NCI-H2081 (cell line): ENCODE measurements at places on chromosomes 1 and 21.

DNA sequence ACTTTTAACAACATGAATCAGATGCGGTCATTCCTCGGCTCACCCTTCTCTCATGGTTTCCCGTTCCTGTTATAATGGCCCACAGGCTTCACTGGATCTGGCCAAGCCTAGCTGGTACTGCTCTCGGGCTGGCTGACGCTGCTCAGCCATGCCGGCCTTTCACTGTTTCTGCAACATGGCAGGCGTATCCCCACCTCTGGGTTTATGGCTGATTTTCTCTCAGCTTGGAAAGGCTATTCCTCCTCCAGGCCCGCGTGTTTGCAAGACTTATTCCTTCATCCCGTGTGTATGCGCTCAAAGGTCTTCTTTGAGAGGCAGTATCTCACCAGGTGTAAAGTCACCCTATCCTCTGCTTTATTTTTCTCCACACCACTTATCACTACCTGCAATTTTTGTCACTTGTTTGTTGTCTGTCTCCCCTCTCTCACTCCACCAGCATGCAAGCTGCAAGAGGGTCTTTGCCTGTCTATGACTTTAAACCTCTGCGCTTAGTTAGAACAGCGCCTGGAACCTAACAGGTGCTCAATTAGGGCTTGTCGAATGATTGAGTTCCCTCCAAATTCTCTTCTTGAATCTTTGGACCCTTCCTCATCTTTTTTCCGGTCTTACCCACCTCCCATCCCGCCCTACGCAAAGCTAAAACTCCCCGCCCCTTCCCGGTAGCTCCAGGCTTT, 491 bp upstream of the RAP1A start:
- no peak for DNase-seq

DNA sequence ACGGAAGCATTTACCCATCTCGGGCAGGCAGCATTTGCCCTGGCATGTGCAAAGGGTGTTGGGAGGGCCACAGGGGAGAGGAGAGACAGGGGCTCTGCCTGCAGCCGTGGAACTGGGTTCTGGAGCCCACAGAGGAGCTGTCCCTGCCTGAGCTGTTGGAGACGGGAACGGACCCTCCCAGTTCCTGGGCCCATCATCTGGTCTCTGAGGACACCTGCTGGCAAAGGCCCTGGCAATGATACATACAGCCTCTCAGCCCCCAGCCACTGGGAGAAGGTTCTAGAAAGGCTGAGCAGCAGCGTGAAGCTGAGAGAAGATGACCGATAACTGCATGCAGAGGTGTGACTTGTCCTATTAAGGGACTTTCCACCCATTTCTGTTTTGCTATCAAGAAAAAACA, 31.4 kb downstream of the FAAP20 start:
- DNase-seq, result no peak

DNA sequence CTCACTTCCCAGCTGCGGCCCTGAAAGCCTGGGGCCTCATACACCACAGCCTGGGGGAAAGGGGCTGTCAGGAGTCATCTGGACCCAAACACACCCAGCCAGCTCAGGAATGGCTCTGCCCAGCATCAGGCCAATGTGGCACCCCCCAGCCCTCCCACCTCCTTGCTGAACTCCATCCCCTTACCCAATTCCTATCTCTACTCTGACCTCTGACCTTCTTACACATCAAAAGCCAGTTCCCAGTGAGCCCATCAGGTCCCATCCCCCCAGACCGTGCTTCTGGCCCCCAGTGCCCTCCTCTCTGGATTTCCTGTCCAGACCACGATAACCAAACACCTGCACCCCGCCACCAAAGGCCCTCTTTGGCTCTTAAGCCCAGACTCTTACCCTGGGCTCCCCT, 16.3 kb downstream of the CRYBG2 start:
- DNase-seq, result no peak

DNA sequence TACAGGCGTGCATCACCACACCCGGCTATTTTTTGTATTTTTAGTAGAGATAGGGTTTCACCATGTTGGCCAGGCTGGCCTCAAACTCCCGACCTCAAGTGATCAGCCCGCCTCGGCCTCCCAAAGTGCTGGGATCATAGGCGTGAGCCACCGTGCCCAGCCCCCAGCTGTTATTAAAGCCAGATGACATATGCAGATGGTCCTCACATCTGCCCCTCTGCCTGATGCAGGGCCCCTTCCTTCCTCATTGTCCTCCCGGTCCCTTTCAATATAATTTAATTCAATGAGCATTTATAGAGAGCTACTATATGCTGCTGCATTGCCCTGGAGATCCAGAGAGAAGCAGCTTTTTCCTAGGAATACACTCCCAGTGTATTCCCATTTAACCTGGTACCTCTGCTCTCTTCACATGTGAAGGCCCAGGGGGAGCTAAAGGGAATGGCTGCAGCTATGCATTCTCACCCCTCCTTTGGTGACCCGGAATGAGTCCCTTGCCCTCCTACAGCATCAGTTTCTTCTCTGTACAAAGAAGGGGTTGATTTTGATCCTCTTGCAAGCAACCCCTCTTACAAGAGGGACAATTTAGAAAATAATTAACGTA, 55.6 kb downstream of the L1TD1 start:
- no peak for DNase-seq

GRCh38 chr1:113760102-113761080, 1.1 kb upstream of the PHTF1 start:
- no peak for DNase-seq

GRCh38 chr1:41416552-41417334, 55.5 kb downstream of the FOXO6 start:
- DNase-seq, result peak; percentile 74

DNA sequence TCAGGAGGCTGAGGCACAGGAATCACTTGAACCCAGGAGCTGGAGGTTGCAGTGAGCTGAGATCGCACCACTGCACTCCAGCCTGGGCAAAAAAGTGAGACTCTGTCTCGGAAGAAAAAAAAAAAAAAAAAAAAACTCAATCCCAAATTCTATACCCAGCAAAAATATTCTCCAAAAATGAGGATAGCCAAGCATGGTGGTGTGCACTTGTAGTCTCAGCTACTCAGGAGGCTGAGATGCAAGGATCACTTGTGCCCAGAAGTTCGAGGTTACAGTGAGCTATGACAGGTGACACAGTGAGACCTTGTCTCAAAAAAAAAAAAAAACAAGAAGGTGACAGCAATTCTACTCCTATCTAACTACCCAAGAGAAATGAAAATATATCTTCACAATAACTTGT, 6.4 kb downstream of the TMEM50B start:
- DNase-seq, result no peak

DNA sequence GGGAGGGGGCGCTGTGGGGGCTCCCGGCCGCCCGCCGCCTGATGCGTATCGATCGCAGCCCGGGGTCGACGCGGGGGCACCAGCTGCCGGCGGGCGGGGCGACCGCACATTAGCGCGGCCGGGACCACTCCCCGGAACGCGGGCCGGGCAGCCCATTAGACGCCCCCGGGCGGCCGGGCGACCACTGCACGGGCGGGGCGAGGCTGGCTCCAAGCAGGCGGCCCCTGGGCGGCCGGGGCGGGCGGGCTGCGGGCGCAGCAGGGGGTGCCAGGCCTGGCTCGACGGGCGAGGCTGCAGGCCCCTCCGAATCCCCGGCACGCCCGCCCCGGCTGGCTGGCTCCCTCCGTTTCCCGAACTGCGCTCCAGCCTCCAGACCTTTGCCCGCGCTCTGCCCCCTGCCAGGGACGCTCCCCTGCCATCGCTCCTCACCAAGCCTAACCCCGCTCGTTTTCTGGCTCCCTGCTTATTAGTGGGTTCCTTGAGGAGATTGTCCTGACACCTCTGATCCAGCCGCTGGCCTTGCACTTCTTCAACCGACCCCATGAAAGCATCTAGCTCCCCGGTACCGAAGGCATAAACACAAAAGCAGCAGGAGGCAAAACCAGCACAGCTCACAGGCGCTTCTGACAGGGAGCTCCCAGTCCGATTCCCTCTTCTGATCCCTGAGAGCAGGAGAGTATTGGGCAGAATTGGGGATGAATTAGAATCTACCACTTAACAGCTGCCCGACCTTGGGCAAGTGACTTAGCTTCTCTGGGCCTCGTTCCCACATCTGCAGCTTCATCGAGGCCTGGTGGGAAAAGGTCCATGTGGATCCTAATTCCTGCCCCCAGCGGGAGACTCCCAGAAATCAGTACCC, 92.6 kb upstream of the CASZ1 start:
- no peak for DNase-seq

GRCh38 chr1:100773444-100773843, 53.9 kb downstream of the VCAM1 start:
- no peak for DNase-seq

DNA sequence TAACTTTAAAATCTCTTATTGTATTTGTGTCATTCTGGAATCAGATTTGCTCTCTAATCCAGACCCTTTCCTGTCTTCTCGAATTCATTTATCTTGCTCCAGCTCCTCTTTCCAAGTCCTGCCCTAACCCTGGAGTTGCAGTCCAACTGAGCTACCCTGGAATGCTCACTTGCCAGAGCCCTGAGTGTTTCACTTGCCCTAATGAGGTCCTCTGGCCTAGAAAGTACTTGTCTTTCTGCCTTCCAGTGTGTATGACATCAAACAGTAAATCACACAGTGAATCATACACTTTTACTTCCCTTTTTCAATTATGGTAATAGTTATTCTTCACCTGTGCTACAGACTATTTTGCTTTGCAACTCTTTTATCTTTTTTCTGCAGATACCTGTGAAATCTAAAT, 96.9 kb downstream of the NEK7 start:
- no peak for DNase-seq

GRCh38 chr1:202959276-202959620, 1.1 kb upstream of the ADIPOR1 start:
- DNase-seq, result peak; percentile 15

GRCh38 chr21:25569084-25569483, 38.2 kb downstream of the MRPL39 start:
- no peak for DNase-seq

GRCh38 chr1:15489052-15489736, 13.3 kb downstream of the CELA2B start:
- no peak for DNase-seq

GRCh38 chr1:234926559-234927311, 201.9 kb downstream of the TOMM20 start:
- no peak for DNase-seq

DNA sequence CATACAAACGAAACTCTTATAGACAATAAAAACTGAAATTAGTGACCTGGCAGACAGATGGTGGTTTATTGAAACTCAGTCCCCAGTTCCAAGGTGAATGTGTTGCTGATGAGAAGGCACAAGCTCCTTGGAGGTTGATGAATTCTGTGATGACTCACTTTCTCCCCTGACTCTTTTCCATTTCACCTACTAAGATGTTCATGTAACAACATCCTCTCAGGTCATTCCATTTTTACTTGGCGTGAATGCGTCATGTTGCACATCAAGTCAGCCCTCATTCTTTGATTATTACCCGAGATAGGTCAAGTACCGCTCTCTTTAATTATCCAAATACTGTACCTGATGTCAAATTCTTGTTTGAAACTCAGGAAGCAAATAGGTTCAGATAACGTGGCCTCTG, 10.1 kb upstream of the IL10RB start:
- no peak for DNase-seq

GRCh38 chr1:105678334-105678733, 1378.1 kb upstream of the PRMT6 start:
- DNase-seq, result no peak

GRCh38 chr21:14862794-14863720, 201.7 kb downstream of the NRIP1 start:
- DNase-seq, result no peak

DNA sequence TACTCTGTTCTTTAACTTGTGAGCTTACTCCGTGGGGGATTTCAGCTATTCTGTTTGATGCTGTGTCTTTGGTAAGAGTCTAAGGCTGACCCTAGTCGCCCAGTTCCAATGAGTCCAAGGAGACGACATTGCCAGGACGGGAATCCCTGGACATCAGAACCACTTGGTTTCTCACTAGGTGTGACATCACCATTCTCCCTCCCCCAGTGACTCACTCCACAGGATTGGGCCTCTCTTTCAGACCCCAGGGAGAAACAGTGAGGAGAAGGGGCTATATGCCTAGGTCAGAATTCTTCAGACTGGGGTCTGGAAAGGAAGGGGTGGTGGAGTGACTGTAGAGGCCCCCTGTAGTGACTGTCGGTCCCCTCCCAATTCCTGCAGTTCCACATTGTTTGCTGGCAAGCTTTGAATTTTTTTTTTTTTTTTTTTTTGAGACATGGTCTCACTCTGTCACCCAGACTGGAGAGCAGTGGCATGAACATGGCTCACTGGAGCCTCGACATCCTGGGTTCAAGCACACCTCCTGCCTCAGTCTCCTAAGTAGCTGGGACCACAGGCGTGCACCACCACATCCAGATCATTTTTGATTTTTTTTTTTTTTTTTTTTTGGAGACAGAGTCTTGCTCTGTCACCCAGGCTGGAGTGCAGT, 21.3 kb downstream of the ALPL start:
- no peak for DNase-seq

DNA sequence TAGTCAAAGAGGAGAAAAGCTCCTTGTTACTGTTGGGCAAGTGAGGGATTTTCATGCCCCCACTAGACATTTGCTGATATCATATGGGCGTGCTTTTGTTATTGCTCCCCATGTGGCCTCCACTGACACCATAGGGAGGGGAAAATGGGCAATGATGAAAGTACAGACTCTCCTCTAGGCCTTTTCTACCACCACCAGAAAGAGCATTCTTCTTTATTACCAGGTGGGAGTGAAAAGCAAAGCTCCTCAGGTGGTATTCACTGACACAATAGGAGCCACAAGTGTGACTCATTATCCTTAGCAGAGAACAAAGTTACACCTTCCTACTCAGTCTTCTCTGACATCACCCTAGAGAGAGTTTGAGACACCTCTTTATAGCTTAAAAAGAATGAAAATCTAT, 667.1 kb downstream of the LTN1 start:
- DNase-seq, result no peak

GRCh38 chr1:18581420-18581880, 49.2 kb upstream of the PAX7 start:
- no peak for DNase-seq

GRCh38 chr1:150789396-150789795, 18.7 kb downstream of the CTSK start:
- DNase-seq, result no peak

GRCh38 chr1:51488372-51489050, 30.6 kb downstream of the EPS15 start:
- no peak for DNase-seq

DNA sequence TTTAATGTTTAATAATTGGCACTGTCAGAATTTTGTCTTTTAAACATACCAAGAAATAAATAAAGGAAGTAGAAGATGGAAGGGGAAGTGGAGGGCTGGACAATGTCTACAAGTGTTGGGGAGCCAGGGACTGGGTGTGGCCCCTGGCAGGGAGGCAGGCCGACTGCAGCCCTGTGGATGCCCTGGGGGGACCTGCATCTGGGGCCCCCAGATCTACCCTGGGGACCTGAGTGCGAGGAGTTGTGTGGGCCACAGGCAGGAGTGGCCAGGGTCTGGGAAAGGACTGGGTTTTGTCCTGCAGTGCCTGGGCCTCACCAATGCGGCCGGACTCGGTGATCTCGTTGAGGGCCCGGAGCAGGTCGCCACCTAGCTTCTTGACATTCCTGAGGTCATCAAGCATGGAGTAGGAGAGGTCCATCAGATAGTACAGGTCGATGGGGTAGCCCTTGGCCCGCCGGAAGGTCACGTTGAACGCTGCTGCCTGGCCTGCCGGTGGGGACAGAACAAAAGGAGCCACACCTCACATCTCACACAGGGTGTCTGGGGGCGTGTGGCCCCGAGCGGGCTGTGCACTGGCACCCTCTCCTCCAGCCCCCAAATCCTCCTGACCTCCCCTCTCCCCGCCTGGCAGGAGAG, 17.5 kb downstream of the ITGB2 start:
- DNase-seq, result no peak
